Astrocyte of the spinal cord (primary cell): ENCODE measurements at places on chromosomes 16 and 17.

- DNase-seq: peak; percentile 24
Observed at GRCh38 chr16:59330019-59330670, 596.0 kb upstream of the GOT2 start.

- no peak for DNase-seq
Observed at GRCh38 chr17:82720204-82720603, 3.7 kb downstream of the FN3KRP start.

- no peak for DNase-seq
Observed at GRCh38 chr17:10831696-10832095, 6.2 kb downstream of the PIRT start.

DNA sequence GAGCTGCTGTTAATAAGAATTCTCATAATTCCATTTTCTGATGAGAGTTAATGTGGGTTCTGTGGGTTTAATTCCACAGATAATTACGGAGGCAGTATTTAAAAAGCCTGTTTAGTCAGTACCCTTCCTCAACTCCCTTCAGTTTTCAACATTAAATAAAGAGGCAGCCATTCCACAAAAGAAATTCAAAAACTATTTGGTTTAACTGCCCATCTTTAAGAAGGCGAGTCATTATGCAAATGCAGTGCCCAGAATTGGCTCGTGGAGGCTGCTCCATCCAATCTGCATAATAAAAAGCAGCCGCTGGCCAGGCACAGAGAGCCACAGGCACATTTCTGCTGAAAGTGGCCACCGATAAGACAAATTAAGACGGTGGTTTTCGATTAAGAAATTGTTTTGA lies 194.4 kb upstream of the TOX3 start:
- no peak for DNase-seq

GRCh38 chr17:20022701-20023100 lies 13.5 kb downstream of the SPECC1 start:
- no peak for DNase-seq

DNA sequence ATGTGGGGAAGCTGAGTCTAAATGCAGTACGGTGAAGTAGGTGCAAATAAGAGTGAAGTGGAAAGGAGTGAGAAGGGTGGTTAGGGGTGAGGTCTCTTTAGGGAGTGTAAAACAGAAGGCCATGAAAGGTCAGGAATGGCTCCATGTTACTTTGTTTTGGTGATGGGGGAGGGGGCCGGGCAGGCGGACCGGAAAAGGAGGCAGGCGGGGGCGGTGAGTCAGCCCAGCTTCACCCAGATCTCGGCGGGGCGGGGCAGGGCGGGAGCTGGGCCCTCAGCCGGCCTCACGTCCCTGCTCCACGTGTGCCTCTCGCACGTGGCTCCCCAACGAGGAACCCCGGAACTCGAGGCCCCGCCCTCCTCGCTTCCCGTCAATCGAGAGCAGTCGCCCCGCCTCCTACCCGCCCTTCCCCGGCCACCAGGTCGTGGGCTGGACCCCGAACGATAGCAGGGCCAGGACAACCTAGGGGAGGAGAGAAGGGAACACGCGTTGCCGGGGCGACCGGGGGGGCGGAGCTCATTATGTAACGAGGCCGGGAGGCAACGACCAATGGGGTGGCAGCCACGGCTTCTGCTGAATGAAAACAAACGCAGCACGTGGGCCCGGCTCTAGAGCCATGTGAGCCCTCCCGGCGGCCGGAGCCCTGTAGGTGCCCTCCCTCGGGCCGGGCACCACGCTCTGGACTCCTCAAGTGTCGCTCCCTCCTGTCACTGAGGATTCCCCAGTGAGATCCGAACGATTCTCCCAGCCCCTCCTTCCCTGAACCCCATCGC lies 1.4 kb downstream of the NR1D1 start:
- peak; percentile 98 for DNase-seq

GRCh38 chr16:67393111-67393787 lies at the start of gene TPPP3:
Gene TPPP3 (minus strand): TSS chr16:67393498. CDS start chr16:67391111, 2,387 bp downstream.
- DNase-seq: peak; percentile 84

DNA sequence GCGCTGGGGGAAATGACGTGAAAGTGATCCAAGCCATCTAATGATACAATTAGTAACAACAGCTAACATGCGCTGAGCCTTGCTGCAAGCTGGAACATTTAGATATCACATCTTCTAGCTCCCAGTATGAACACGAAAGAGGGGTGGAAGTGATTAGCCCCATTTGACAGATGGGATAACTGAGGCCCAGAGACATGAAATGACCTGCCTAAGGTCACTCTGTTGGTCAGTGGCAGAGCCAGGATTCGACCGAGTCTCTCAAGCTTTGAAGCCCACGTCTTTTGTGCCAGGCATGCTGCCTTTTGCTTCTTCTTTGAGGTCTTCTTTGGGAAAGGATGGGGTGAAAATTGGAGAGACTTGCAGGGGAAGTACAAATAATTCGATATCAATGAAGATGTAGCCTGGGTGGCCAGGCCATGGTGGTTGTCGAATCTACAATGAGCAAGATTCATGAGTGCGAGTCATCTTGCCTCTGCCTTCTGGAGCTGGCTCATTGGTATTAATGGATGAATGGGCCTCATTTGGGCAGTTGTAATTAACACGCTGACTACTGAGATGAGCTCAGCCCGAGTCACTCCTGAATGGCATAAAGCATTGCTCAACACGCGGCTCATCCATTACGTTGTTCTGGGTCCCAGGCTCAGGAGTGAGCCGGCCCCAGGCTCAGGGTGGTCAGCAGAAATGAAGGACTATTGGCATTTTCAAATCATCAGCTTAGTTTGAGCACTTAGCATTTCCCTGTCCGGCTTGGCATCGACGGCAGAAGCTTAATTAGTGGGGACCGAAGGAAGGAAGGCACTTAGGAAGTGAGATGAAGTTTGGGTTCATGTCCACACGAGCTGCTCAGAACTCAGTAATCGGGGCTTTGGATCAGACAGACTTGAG lies 28.0 kb upstream of the GPRC5B start:
- DNase-seq: no peak
